ENCODE measurements at places on chromosomes 1 and 21.

GRCh38 chr1:236081546-236082227 lies 16.8 kb upstream of the NID1 start:
- DNase-seq: no peak

DNA sequence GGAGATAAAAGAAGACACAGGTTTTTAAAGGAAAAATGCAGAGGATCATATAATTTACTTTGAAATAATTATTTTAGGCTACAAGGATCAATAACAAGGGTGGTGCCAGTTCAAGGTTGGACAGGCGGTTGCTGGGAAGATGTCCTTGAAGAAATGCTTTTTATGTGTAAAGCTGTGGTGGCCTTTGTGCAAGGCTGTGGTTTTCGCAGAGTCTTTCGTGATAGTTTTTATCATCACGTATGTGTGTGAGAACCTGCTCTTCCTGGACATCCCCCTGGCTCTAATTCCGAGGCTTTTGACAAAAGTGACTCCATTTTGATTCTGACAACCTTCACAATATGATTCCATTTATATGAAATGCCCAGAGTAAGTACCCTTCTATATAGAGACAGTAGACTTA lies 85.8 kb upstream of the COG2 start:
- no peak for DNase-seq

DNA sequence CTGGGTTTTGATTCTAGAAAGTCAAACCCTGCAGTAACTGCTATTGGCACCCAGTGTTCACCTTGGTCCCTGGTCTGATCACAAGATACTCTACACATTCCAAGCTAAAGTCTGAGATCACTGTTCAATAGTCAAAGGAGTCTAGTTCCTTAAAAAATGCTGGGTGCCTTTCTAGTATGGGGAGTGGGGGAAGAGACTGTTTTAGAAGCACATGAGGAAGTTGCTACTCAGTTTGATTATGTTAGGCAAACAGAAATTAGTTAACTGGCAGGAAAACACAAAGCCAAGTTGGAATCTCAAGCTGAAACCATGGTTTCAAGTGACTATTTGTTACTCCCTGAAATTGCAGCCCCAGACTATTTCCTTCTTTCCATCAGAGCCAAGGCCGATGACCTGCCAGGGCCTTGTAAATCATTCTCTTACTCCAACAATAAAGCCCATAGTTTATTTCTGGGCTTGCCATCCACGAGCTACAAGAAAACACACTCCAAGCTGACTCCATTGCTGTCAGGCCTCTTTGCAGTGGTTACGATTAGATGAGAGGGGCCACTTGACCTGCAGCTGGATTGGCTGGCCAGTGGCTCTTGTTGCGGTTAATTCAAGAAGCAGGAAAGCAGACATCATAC lies 21.1 kb upstream of the VTCN1 start:
- no peak for DNase-seq

- no peak for DNase-seq
These were observed 353.7 kb upstream of the GREM2 start for GRCh38 chr1:240965581-240966091.

- no peak for DNase-seq
These were observed 78.2 kb upstream of the SDC3 start for GRCh38 chr1:30986755-30987154.

DNA sequence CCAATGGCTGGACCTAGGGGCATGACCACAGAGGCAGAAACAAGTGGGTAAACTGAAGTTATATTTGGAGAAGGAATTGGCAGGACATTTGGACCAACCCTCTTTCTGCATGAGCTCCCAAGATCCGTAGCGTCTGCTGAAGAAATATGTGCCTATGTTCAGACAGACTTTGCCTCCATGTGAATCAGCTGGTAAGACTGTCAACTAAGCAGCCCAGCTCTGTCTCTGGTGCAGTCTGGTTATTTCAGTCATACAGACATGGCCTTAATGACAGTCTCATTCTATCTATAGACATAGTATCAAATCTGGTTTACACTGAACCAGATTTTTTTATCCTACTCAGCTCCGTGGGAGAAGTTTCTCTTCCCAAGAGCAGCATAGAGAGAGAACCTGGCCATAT lies 63.1 kb upstream of the PBX1 start:
- no peak for DNase-seq

GRCh38 chr1:219676012-219676765 lies 63.3 kb upstream of the ZC3H11B start:
- no peak for DNase-seq

DNA sequence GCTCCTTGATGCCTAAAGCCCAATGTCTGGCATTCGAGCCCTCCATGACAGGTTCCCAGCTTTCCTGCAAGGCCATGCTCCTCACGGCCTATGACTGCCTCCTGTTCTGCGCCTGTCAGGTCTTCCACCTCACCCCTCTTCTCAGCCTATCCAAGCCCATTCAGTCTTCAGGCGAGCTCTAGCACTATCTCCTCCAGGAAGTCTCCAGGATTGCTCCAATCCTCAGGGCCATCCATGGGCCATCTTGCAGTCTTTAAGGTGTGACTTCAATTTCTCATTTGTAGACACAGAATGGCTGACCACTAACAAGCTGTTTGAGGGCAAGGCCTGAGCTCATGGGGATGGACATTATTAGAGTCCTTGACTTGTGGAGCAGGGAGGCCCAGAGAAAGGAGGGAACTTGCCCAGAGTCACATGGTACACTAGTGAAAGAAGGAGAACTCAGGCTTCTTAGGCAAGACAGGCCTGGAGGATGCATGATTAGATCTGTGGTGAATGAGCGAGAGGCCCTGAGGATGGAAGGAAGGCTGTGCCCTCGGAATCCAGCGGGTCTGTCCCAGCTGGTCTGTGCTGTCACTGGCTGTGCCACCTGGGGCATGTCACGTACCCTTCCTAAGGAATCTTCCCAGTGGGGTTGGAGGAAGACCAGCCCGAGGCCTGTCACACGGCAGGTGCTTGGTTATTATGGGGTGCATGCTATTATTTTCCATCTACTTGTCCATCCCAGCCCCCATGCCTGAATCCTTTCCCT lies 1.2 kb upstream of the ACOT11 start:
- no peak for DNase-seq

DNA sequence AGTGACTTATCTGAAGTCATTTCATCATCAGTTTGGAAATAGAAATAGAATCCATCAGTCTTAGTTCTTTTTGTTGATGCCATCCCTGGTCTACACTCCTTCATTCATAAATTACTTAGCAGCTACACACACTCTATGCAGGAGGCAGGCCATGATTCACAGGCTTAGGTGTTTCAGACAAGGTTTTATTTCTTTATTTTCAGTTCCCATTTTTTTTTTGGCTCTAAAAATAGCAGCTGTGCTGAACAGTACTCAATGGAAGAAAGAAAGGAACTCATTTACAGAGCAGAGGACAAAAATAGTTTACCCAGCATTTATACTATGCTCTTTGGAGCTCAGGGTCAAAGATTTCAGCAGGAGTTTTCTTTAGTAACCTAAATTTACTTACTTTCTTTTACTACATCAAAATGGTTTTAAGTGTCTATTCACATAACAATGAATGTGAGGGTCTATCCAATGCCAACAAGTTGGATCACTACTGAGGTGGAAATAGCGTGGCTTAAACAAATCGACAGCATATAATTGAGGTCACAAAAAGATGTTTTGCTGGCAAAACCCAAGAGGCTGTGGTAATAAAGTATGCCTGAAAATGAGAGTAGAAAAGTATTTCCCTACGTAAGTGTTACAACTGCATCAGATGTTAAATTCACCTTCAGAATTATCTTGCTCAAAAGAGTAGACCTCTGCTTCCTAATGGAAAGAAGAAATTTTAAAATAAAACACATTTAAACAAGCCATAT lies 7.7 kb downstream of the KRTAP19-8 start:
- DNase-seq: no peak

DNA sequence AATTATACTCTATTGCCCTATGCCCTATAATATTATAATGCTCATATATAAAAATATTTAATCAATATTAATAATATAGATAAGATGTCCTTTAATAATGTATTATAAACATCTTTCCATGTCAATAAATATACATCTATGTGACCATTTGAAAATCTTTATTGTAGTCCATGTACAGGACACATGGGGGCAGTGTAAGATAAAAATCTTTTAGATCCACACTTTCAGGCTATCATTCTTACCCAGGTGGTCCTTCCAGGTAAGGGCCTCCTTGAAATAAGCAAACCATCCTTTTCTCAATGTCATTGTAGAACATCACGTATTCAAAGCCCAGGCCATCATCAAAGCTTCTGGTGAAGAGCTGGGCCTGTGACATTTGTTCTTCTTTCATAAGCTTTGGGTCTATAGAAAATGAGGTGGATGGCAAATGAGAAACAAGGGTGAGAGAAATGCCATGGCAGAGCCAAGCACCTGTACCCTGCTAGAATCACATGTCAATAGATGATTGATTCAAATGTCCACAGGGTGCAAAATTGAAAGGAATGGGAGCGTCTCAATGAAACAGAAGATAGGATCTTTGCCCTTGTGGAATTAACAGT lies 20.2 kb downstream of the THEM4 start:
- no peak for DNase-seq

GRCh38 chr21:36859744-36860501 lies 106.5 kb downstream of the HLCS start:
- peak; percentile 50 for DNase-seq

DNA sequence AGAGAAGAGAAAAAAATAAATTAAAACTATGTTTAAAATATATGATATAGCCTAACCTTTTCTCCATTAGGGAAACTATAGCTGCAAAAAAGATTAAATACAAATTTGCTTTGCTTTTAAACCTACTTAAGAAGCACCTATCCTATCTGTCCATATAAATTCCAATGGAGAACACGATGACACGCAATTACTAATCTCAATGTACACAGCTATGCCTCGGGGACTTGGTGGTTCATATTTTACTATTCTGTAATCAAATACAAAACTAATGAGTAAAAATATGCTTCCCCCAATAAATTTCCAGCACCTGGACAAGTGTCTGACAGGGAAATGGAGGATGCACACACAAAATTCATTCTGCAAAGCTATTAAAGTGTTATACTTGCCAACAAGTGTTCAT lies 386.4 kb downstream of the LMO4 start:
- no peak for DNase-seq

GRCh38 chr1:19033926-19034680 lies 77.6 kb upstream of the IFFO2 start:
- no peak for DNase-seq

DNA sequence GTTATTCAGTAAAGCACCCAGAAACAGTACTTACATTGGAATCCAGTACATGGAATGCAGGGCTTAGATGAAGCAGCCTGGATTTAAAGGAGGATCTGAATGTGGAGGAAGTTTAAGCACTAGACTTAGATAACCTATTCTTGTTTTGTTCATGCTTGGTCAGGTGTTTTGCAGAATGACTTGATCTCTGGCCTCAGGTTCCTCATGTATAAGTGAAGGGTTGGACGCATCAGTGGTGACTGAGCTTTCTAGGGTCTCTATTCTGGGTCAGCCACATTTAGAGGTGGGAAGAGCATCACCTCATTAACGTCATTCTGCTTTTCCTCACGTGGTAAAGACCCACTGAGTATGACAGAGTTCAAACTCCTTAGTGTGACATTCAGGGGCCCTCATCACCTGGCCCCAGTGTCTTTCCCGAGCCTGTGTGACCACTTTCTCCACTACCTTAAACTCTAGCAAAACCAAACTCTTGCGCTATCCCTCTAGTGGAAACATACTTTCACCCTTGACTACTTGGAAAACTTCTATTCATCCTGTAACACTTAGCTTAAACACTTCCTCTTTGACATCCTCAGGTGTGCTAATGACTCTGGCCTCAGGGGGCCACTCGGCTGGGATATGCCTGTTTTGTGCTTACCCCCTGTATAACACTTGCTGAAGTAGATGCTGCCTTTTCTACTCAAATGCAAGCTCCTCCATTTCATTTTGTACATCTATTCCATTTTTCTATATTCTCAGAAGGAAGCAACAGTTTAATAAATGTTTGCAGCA lies 871 bp upstream of the ERICH3 start:
- DNase-seq: no peak

- no peak for DNase-seq
These were observed 10.0 kb downstream of the RAB4A start for GRCh38 chr1:229280921-229281320.

DNA sequence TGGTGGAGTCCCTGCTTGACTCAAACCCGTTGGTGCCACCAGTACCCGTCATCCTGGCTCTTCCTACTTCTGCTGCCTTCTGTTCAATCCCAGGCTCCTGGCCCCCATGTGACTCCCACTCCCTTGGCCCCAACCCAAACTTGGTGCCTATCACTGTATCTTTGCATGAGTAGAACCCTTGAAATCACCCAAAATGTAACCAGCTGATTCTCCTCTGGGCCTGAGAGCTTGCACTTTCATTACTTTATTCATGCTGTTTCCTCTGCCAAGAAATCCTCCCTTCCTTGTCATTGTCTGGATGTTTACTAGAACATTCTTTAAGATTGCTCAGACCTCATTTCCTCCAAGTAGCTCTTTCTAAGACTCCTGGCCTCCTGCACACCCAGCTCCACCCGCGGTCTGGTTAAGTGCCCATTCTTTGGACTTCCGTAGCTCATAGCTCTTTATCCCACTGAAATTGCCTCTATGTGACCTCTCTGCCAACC lies 15.7 kb downstream of the PTAFR start:
- no peak for DNase-seq

DNA sequence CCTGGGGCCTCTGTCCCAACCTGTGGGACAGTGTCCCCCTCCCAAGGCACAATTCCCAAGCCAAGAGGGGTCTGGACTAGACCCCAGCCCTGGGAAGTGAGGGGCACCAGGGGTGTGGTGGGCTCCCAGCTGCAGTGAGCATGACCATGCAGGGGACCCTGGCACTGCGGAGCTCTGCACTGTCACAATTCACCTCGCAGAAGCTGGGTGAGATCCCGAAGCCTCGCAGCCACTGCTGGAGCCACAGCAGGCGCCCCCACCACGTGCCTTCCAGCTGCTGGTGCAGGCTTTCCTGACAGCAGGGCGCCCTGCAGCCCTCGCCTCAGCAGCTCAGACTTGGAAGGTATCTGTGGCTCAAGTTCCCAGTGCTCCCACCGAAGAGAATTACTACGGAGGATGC lies 10.0 kb upstream of the SRARP start:
- no peak for DNase-seq

- DNase-seq: no peak
These were observed 14.0 kb downstream of the PLA2G2E start for GRCh38 chr1:19909392-19909791.

DNA sequence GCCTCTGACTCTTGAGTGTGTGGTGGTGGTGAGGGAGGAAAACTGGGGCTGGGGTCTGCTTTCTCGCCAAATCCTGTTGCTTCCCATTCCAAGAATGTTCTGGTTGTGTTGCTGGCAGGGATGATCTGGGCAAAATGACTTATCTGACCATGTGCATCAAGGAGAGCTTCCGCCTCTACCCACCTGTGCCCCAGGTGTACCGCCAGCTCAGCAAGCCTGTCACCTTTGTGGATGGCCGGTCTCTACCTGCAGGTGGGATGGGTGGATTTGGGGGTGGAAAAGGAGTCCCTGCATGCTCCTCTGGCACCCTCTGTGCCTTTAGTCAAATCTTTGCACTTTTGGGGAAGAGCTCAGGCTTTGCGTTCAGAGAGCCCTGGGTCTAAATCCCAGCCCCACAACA lies 18.1 kb downstream of the CYP4B1 start:
- no peak for DNase-seq

- peak; percentile 25 for DNase-seq
These were observed 1.3 kb downstream of the PCNT start for GRCh38 chr21:46325073-46325912.

Data from activated T-helper 2 cell treated with anti-CD3 and anti-CD28 coated beads, Interferon-gamma antibody, Interleukin-2, Interleukin-4, amounts not matched to agents 10 μg/mL and 5 μg/mL and 100 μg/mL, durations not matched to agents 14 hours and 24 hours and 36 hours (primary cell).